IMR-90 (cell line): ENCODE measurements at places on chromosomes 11 and 22.

GRCh38 chr11:47616726-47617416, 22.7 kb upstream of the C1QTNF4 start:
- peak; percentile 85 for DNase-seq

GRCh38 chr22:23306438-23306921, 126.2 kb downstream of the BCR start:
- DNase-seq: peak; percentile 74

GRCh38 chr11:1375161-1375954, 14.4 kb upstream of the BRSK2 start:
- DNase-seq: no peak

DNA sequence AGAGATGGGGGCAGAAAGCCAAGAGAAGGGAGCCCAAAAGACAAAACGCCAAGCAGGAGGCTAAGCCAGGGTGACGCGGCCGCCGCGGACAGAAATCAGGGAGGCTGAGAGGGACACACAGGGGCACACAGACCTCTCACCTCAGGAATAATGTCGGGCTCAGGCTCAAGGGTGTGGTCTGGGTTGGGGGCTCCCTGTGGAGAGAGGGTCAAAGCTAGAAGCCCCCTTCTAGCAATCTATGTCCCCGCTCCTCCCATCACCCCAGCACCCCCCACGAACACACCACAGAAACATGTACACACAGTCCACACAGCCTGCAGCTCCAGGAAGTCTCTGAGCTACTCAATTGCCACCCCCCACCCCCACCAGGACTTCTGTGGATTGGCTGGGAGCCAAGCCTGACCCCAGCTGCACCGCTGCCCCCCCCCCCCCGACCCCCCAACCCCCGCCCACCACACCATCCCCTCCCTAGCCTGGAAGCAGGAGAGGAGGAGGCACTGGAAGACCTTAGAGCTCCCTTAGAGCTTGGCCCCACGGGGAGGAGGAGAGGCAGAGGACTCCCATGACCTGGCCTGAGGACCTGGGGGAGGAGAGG, 6.9 kb downstream of the BCL9L start:
- peak; percentile 43 for DNase-seq

GRCh38 chr11:80330264-80330663, 889.4 kb upstream of the TENM4 start:
- peak; percentile 51 for DNase-seq

DNA sequence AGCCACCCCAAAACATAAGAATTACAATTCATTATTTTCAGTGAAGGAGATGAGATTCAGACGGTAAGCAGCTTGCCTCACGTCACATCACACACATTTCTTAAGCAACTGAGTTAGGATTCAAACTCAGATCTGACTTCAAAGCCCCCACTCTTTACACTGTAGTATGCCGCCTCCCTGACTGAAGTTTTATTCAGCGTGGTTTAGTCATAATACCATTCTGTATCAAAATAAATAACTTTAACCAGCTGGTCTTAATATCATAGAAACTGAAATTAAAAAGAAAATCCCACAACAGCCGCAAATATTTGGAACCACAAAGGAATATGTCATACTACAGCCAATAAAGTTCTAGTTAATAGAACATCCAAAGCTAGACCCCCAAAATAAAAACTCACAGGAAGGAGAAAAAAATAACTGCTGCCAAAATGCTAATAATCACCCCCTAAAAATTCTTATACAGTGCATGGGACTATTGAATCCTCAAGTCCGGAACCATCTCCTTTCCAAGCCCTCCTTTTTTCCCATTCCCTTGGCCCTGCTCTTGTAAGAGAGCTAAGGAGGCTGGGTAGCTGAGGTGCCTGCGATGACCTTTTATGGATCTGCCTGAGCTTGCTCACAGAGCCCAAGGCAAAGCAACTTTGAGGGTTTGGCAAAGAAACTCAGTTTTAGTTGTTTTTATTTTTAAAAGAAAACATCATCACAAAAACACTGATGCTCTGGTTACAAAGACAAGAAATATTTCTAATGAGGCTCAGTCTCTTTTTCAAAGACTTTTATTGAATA, 334.5 kb downstream of the TTC28 start:
- DNase-seq: peak; percentile 16

DNA sequence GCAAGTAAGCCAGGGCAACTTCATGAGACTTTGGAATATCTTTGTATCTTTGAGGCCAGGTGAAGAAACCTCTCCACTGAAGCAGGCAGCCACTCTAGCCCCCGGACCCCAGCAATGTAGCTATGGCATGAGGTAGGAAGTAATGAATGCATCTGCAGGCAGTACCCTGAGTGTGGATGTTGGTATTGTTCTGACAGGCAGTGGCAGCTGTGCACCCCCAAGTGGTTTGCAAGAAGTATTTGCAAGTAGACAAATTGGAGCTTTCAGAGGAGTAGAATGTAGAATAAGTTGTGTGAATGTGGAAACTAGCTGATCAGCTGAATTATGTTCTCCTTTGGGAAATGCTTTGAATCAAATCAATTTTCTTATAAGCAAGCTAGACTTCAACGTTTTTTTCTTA, 194.4 kb upstream of the PGR start:
- DNase-seq: no peak

GRCh38 chr22:42307806-42308563, 37.5 kb upstream of the TCF20 start:
- no peak for DNase-seq

DNA sequence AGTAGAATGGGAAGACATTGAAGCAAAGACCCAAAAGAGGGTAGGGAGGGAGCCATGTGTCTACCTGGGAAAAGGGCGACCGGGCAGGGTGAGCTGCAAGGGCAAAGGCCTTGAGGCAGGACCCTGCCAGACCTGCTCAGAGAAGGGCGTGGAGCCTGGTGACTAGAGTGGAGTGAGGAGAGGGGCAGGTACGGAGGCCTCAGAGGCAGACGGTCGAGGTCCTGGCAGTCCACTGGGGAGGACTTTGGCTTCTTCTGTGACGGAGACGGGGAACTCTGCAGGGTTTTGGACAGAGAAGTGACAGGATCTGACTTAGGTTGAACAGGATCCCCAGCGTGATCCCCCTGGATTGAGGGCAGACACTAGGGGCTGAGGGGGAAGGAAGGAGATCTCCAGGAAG, 12.9 kb downstream of the RIBC2 start:
- no peak for DNase-seq

DNA sequence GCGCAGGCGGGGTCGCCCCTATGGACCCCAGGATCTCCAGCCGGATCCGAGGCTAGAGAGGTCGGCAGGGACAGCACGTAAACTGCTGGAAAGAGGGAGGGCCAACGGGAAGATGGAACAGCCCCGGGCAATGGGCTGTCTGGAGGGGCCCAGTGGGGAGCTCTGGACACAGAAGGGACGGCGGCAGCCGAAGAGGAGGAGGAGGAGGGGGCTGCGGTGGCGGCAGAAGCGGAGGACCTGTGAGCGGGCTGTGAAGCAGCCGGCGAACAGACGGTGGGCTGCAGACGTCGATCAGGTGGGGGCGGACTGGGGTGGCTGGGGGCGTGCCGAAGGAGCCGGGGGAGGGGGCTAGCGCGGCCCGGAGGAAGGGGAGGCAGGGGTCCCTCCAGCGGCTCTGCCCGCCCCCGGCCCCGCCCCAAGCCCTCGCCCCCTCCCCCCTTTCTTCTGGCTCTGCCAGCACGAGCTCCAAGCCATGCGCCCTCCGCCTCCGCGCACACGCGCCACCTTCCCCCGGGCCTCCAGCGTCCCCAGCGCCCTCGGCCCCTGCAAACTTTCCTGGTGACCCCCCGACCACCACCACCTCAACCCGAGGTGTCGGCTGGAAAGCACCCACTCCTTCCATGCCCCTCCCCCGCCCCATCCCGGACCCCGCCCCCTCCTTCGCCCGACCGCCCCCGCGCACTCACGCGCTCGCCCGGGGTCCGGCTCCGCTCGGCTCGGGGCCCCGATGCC, 432 bp downstream of the TNKS1BP1 start:
- peak; percentile 48 for DNase-seq

GRCh38 chr11:44750551-44751465, 24.0 kb downstream of the TSPAN18 start:
- no peak for DNase-seq

- peak; percentile 32 for DNase-seq
These were observed 421.0 kb downstream of the DYNC2H1 start for GRCh38 chr11:103530257-103530656.

DNA sequence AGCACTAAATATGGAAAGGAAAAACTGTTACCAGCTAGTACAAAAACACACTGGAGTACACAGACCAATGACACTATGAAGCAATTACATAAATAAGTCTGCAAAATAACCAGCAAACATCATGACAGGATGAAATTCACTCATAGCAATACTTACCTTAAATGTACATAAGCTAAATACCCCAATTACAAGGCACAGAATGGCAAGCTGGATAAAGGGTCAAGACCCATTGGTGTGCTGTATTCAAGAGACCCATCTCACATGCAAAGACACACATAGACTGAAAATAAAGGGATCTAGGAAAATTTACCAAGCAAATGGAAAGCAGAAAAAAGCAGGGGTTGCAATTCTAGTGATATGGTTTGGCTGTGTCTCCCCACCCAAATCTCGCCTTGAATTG, 44.0 kb upstream of the CALCA start:
- no peak for DNase-seq

DNA sequence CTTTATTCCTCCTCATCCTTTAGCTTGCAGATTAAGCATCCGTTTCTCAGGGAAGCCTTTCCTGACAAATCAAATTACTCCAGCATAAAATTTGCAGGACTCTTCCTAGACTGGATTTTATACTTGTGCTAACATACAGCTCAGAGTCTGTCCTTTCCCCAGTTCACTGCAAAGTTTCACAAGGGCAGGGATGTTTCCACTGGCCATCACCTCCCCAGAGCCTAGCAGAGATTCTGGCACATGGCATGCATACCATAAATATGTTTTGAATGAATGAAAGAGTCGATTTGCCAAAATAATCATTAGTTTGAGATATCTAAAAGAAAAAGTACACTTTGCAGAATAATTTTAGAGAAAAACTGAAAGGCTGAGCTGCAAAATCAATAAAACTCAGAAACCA, 10.6 kb downstream of the MSANTD4 start:
- no peak for DNase-seq

- DNase-seq: no peak
These were observed 87.8 kb downstream of the MYEOV start for GRCh38 chr11:69381681-69382130.

- peak; percentile 11 for DNase-seq
These were observed 321.0 kb downstream of the NTM start for GRCh38 chr11:131691181-131692041.

DNA sequence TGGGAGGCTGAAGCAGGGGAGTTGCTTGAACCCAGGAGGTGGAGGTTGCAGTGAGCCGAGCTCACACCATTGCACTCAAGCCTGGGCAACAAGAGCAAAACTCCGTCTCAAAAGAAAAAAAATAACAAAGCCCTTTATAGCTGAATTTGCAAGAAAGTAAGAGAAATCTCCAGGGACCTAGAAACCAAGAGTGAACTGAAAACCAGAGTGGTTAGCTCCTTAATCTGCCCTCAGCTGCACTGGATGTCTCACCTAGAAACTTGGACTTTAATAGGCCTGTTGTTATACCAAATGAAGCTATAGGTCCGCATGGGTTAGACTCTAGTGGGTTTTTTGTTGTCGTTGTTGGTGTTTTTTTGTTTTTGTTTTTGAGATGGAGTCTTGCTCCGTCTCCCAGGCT, 4.1 kb downstream of the NEU3 start:
- DNase-seq: no peak

DNA sequence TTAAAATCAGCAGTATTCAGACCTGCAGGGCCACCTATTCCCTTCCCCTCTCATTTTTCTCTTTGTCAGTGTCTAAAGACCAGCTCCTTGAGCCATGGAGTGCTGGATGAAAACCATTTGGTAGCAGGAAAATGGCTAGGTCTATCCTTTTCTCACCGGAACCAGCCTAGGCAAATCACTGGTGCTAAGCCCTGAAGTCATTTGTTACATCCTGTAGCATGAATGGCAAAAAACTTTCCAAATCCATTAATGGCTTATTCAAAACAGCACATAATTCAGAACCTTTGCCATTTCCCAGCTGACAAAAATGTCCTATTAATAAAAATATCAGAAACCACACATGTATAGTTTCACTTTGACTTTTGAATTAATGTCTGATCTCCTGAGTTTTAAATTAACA, 209.5 kb upstream of the E2F8 start:
- no peak for DNase-seq

DNA sequence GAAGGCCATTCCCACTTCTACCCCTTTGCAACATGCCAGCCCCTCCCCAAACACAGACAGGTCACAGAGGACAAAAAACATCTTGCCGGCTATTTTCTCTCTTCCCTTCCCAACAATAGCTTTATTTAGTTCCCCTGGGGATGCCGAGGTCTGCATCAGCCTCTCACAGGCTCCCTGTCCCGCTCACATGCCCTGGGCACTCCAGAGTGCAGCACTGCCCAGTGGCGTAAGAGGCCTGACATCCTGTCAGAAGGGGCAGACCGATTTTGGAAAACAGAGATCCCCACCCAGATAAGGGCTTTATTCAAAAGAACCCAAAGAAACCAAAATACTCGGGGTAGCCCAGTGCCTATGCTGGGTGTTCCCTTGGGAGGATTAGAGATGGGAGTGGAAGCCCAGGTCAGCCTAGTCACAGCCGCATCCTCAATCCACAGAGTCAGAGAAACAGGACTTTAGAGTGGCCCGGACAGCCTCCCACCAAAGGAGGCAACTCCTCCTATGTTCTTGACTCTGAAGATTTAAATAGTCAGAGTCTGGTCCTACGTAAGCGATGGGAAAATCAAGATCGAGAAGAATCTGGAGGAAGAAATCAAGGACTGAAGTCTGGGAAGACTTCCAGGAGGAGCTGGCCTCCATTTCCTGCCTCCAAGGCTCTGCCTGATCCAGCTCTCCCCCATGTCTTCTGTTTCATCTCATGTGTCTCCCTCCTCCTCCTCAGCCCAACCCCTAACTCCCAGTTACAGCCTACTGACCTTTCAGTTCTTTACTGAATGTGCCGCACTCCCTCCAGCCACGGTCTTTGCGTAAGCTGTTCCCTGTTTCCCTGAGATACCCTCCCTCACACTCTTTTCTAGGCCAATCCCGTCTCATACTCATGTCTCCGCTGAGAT, 129.3 kb downstream of the FBXO7 start:
- DNase-seq: no peak

DNA sequence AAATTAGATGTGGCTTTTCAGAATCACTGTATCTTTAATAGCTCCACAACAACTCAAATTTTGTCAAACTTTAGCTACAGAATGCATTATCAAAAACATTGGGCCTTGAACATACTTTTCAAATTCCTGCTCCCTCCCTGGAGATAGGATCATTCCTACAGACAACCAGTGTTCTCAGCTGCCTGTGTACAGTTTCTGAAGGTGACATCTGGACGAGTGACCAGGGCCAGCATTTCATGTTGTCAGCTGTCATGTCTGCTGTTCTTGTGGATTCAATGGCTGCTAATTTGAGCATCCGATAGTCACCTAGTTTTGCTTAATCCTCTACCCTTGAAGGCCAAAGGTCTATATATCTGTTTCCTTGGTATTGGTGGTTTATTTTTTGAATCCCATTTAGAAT, 188.2 kb downstream of the DBX1 start:
- no peak for DNase-seq
